ENCODE measurements at places on chromosomes 1 and 21. TPM values are rescaled to one million over a fixed set of nuclear protein-coding genes. Genes with fewer than 3 reads are reported as not detected.

GRCh38 chr1:7632176-7632575 is 138.9 kb upstream of the VAMP3 start:
- DNase-seq, result no peak

DNA sequence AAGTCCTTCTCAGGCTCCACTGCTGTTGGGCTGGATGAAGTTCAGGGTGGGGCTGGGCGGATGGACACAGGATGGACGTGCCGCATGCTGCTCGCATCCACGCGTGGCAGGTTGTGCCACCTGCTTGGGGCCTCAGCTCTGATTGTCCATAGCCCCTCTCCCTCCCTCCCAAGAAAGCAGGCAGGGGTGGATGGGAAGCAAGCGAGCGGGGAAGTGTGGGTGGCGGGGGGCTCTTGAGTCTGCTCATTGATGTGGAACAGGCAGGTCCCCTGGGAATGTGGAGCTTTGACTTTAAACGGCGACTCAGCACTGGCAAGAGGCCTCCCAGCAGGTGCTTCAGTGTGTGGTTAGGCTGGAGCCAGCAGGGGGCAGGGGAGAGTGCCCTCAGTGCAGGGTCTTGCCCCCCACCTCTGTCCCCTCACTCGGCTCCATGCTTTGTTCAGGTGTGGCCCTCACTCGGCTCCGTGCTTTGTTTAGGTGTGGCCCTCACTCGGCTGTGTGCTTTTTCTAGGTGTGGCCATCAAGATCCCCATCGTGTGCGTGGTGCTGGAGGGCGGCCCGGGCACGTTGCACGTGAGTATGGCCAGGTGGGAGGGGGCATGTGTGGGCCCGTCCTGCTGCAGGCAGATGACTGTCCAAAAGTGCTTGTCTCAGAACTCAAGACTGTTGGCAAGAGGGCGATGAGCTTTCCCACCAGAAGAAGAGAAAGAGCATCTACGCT is 23.9 kb downstream of the TRPM2 start:
- DNase-seq, result no peak

DNA sequence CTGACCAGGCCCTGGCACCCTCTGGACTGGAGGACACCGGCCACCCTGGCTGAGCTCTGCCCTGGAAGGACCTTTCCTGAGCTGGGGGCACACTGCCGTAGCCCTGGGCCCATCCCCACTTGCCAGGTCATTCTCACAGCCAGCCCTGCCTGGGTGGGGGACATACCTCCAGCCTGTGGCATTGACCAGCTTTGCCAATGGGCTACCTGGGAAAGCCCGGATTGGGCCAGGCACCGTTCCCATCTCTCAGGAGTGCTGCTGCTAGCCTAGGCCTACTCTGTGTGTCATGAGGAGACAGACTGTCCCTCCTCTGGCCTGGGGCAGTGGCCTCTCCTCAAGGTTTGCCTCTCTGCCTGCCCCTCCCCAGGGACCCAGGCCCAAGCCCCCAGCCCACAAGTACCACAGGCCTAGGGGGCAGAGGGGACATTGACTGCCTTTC is 40.0 kb downstream of the COQ8A start:
- no peak for DNase-seq

GRCh38 chr1:234539666-234540403 is 60.9 kb upstream of the TARBP1 start:
- no peak for DNase-seq

DNA sequence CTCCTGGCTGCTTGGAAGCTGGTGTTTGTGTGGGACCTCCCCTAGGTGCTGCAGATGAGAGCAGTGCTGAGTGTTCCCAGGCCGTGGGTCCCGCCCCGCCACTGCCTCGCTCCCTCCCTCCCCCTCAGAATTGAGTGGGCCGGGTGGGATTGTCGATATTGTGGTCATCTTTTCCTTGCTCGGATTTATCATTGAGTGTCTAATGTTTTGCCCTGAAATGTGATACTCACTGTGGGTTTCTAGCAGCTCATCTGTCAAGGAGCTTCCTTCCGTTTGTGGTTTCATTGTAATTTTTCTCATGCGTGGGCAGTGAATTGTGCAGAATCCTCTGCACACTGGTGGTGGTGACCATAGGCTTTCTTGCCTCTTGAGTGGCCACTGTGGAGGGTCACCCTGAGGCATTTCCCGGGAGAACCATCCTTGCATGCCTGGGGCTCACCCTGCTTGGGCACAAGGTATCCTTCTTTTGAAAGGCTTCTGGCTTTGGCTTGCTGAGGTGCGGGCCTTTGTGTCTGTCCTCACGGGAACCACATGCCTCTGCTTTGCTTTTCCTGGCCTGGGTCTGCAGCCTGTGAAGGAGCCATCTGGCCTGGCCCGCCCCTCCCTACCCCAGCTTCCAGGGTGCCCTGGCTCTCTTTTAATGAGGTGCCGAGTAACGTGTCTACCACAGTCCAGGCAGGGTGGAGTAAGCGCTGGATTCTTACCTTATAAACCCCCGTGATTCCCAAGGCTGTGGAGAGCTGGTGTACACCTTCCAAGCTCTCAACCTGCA is 25.6 kb downstream of the SLX9 start:
- DNase-seq, result peak; percentile 42

DNA sequence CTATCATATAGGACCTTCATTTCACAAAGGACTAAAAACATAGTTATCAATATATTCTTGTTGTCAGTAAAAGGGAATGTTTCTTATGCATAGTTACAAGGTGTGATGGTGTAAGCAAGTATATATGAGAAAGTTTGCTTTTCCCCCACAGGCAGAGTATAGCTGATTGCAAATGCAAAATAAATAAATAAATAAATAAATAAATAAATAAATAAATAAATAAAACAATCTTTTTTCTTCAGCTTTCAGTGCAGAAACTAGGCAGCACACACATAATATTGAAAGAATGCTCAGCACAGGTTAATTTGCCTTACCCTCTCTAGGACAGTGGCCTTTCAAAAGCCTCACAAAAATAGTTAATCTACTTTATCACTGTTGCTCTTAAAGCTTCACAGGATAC is 138.8 kb downstream of the BRINP3 start:
- no peak for DNase-seq

GRCh38 chr1:26302733-26303405 is 3.6 kb downstream of the UBXN11 start:
- DNase-seq, result peak; percentile 82

GRCh38 chr1:38000529-38001455 is 4.5 kb downstream of the FHL3 start:
- peak; percentile 87 for DNase-seq

DNA sequence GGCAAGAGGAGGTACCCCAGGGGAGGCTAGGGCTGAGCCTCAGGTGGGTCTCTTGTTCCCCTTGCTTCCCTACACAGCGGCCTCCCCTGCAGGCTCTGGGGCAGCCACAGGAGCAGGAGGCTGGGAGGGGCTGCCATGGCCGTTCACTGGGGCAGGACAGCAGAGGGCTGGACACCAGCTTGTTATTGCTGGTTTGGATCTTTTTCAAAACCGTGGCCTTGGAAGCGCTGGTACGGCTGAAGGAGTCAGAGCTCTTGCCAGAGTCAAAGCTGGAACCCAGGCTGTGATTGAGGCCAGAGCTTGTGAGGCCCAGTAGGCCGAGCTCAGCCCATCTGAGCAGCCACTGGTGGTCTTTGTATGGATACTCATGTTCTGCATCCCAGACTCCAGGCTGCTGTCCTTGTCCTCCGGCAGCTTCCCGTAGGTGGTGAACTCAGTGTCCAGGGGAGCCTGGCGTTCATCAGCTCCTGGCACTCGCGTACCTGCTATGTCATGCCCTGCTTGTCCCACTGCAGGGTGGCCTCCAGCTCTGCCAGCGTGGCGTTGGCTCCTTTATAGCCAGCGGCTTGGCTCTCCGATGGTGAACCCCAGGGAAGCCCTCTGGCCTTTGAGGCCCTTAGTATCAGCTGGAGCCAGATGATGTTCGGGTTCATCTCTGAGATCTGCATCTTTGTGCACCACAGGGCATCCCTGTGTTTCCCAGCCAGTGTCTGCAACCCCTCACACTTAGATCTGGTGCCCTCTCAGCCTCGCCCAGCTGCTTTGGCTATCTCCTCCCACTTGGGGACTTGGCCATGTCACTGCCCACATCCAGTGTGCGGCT is 40.3 kb upstream of the THEM4 start:
- no peak for DNase-seq

- no peak for DNase-seq
Observed at GRCh38 chr1:203424861-203425662, 50.5 kb upstream of the PRELP start.

- no peak for DNase-seq
Observed at GRCh38 chr1:180283098-180283497, 53.0 kb downstream of the LHX4 start.

DNA sequence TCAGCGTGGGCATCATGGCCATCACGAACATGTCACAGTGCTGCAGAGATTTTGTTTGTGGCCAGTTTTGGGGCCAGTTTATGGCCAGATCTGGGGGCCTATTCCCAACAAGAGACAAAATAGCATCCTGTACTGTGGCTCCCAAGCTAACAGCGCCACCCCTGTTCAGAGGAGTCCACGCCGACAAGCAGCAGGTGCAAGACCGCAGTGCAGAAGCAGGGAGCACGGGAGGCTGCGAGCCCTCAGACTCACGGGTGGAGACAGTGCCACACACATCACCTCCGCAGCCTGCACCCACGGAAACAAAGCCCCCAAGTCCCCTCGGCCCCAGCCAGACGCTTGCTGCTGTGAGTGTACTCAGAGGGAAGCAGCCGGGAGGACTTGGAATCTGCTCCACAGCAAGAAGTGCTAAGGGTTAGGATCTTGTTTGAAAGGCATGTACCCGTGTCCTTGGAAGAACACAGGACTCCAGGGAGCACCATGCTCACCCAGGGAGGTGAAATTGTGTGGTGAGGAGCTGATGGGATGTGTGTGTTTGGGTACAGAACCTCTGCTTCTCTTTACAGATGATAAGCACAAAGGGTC is 7.1 kb downstream of the TCP10L start:
- DNase-seq, result no peak

- peak; percentile 80 for DNase-seq
Observed at GRCh38 chr1:176073524-176074157, 133.4 kb downstream of the COP1 start.

GRCh38 chr1:10456048-10456447 is 6.2 kb downstream of the CORT start:
- no peak for DNase-seq

DNA sequence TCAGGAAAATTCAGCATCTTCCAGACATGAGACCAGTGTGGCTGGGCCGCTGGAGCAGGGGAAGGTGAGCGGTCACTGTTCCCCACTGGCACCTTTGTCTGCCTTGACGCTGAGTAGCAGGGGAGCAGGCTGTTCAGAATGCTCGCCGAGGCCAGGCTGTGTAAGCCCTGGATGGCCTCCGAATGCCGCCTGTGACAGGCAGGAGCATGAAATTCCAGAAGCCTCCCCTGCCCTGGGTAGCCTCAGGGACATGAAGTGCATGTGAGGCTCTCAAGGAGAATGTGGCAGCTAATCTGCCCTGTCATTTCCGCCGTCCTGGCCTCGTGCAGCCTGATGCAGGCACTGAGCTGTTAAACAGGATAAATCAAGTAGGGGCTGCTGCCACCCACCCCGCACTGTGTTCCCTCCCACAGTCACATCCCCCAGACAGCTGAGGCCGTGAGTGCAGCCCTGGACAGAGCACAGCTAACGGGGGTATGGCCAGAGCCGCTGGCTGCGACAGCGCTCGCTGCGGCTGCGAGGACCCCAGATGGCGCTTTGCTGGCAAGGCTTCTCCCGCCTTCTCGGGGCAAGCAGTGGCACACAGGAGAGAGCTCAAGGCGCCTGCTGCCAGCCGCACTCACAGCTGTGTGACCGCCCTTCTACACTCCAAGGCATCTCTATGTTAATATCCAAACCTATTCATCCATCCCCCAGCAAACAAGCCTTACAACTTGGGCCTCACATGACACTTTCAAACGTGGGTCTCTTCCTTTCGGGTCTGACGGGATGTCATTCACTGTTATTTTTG is 105.0 kb upstream of the COL6A1 start:
- DNase-seq, result peak; percentile 41

- no peak for DNase-seq
Observed at GRCh38 chr1:82542766-82543165, 742.0 kb downstream of the ADGRL2 start.

HSD3B2 gene
- total RNA-seq, result not detected

SIK1 gene
- total RNA-seq, result 5.2 TPM

FALEC gene
- total RNA-seq, result 1.3 TPM

TNFRSF4 gene
- total RNA-seq, result 0.43 TPM

MARK1 gene
- total RNA-seq, result 1.6 TPM

KRTAP20-2 gene
- not detected for total RNA-seq

SPRR3 gene
- not detected for total RNA-seq
